Endothelial cell (in vitro differentiated cells): ENCODE measurements at places on chromosomes 7 and 10.

GRCh38 chr10:80523773-80524172 is 13.9 kb upstream of the SH2D4B start:
- DNase-seq, result no peak

- no peak for DNase-seq
Measured at GRCh38 chr10:97667463-97667862, 19.6 kb downstream of the AVPI1 start.

DNA sequence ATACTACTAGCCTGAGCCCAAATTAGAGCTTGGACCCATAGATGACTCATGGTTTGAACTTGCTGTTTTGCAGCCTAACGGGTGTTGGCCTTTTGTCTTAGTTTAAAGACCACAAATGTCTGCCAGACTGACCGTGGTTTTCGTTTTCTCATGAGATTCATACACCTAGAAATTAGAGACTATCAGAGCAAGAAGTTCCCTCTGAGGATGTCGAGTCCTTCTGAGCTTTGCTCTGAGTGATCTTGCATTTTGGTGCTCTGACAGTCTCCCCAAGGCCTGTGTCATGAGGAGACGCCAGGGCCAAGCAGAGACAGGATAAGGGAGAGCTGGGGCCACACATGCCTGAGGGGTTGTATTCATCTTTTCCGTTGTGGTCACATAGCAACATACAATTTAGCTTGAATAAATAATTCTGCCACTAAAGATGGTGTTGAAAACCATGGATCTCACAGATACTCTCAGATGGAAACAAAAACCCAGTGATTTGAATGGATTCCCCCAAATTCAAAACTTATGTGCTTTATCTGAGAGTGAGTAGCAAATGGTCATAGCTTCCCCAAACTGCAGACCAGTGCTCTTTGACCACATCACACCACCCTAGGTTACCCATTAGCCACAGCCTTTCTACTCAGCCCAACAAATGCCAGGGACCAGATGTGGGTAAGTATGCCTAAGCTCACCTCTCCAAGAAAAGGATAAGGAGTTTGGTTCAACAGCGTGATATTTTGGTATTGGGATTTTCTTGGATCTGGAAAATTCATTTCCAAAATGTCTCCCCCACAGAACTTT is 762.0 kb upstream of the IGFBP3 start:
- DNase-seq, result no peak

- DNase-seq, result no peak
Measured at GRCh38 chr10:112857493-112857892, 92.6 kb upstream of the TCF7L2 start.

GRCh38 chr7:102992509-102992937 is 79.7 kb downstream of the LRRC17 start:
- DNase-seq, result no peak

DNA sequence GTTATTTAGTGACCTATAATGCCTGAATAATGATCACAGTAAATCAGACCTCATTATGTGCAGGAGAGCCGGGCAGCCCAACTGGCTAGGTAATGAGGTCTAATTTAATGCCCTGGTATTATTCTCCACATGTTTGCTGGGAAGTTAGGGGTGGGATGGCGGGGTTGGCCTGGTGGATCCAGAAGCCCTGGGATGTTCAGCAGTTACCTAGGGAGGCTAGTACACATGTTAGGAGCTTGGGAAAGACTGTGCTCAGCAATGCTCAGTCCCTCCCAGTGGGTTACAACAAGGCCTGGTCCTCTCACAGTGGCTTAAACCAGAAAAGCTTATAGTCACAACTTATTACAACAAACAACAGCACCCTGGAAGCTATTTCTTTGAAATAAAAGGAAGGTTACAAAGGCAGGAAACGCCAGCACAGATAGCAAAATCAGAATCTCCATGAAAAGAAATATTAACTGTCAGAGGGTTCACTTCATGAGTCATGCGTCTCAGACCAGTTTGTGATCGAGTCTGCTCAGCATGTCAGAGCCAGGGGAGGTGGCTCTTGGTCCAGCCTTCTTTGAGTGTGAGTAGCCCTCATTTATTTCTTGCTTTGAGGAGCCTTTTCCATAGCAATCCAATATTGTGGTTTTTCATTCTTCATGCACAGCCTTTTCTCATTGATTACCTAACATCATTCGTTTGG is 418.6 kb upstream of the NPVF start:
- DNase-seq, result no peak

GRCh38 chr10:9268176-9268575 is 1213.7 kb downstream of the GATA3 start:
- DNase-seq, result no peak

GRCh38 chr7:88279323-88279722 is 27.4 kb downstream of the STEAP4 start:
- no peak for DNase-seq

GRCh38 chr10:75430000-75430763 is 1.2 kb upstream of the LRMDA start:
- DNase-seq, result peak; percentile 66

DNA sequence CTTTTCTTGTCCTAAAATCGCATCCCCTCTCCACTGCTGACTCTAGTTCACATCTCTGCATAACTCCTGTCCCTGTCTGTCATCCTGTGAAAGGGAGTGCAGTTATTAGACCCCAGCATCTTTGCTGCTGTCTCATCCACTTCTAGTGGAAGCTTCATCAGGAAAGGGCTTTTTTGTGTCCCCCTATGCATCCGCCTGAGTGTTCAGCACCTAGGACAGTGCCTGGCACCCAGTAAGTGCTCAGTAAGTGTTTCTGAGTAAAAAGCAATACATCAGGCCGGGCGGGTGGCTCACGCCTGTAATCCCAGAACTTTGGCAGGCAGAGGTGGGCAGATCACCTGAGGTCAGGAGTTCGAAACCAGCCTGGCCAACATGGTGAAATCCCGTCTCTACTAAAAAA is 211.8 kb upstream of the FOXK1 start:
- no peak for DNase-seq

- no peak for DNase-seq
Measured at GRCh38 chr7:122902751-122903495, 16.7 kb upstream of the CADPS2 start.

DNA sequence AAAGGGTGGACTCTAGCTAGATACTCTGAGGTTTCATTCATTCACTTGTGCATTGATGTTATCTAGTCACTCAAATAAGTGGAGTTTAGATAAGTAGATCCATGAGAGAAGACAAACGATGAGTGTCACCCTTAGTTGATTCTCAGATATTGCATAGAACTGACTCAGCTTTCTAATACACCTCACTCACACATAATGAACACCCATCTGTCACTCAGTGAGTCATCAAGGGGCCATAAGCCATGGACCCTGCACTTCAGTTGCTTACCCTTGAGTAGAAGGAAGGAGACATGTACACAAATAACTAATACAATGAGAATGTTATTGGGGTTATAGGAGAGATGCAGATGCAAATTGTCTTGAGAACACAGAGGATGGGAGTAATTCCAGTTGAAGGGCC is 163.8 kb downstream of the SORCS3 start:
- DNase-seq, result no peak

DNA sequence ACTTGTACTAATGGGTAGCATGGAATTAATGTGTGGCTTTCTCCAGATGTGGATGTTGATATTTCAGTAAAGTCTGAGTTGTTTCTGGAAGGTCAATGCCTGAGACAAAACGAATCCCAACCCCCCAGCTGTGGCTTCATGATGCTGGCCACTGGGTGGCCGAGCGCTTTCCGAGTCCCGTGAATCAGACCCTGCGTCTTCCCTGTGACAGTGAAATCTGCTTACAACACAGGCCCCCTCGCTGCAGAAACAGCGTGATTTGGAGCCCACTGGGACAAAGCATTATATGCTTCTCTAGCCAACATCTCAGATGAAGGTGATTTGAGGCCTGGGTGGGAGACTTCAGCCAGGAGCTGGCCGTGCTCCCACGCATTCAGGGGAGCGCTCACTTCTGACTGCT is 124.7 kb downstream of the WDR37 start:
- DNase-seq, result peak; percentile 33

- no peak for DNase-seq
Measured at GRCh38 chr10:100085596-100085995, 3.9 kb upstream of the CPN1 start.

DNA sequence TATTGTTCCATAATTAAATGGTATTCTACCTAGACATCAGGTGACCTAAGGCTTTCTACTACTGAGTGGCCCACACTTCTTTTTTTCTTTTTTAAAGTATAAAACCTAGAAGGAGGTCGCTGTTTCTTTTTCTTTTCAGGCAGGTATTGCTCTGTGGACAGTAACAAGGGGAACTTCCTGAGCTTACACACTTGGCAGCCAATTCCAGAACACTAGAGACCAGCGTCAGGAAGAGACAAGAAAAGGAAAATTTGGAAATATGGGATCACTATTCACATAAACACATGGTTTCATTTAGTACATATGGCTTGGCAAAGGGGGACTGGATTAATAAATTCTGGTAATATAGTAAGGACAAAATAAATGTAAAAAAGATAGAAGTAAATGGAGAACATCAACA is 141.9 kb downstream of the RSU1 start:
- DNase-seq, result no peak

- no peak for DNase-seq
Measured at GRCh38 chr7:14521183-14521582, 381.4 kb downstream of the DGKB start.

DNA sequence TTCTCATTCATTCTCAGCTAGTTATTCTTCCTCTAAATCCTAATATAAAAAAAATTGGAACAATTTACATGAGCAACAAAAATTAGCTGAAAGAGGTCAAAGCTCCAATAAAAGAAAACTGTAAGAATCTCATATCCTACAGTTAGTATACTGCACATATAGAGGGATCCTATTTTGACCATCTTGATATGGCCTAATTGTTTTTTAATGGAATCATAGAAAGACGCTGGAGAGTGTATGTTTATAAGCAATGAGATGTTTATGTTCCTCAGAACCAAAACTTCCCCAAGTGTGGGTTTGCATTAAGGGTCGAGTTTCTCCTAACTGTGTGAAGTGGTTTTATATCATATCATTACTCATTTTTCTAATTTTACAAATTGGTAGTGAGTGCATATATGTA is 102.5 kb downstream of the VIM start:
- DNase-seq, result no peak

DNA sequence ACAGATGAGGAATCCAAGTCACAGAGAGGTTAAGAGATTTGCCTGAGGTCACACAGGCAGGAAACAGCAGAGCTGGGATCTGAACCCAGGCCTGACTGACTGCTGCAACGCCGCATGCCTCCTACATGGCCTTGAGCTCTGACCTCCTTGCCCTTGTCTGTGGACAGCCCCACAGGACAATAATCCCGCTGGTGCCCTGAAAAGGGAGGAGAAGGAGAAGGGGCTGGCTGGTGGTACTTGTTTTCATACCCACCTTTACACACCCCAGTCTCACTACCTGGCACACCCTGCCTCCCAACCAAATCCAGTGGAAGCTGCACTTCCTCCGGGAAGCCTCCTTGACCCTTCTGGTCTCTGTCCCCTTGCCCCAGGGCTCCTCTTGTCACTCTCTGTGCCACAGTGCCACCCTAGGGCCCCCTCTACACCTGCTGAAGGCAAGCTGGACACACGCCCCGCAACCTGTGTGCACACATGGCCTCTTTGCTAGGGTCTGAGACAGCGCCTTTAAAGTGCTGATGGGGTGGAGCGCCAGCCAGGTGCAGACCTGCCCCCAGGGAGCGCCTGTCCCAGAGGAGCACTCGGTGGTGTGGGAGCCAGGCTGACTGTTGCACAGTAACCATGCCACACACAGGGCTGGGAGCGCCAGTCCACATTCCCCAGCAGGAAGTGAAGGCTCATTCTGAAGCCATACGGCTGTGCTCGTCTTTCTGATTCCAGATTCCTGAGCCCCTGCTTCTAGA is 38.6 kb downstream of the ZCCHC24 start:
- DNase-seq, result no peak

DNA sequence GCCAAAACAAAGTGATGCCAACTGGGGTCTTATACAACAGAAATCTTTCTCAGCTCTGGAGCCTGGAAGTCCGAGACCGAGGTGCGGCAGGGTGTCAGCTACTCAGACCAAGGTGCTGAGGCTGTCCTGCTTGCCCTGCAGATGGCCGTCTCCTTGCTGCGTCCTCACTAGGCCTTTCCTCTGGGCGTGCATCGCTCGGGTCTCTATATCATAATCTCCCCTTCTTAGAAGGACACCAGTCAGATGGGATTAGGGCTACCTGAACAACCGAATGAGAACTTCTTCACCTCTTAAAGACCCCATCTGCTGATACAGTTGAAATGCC is 244.7 kb downstream of the EBF3 start:
- no peak for DNase-seq

DNA sequence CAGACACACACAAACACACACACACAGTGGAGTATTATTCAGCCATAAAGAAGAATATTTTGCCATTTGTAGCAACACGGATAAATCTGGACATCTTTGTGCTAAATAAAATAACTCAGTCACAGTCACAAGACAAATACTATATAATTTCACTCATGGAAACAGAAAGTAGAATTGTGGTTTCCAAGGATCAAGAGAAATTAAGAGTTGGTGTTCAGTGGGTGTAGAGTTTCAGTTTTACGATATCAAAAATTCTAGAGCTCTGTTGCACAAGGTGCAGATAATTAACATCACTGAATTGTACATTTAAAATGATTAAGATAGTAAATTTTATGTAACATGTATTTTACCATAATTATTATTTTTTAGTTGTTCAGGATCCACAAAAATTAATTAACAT is 1235.0 kb downstream of the XPNPEP1 start:
- no peak for DNase-seq

GRCh38 chr10:126432507-126432906 is 44.2 kb upstream of the ADAM12 start:
- DNase-seq, result no peak

GRCh38 chr7:37376386-37376785 is 72.3 kb downstream of the ELMO1 start:
- DNase-seq, result no peak

DNA sequence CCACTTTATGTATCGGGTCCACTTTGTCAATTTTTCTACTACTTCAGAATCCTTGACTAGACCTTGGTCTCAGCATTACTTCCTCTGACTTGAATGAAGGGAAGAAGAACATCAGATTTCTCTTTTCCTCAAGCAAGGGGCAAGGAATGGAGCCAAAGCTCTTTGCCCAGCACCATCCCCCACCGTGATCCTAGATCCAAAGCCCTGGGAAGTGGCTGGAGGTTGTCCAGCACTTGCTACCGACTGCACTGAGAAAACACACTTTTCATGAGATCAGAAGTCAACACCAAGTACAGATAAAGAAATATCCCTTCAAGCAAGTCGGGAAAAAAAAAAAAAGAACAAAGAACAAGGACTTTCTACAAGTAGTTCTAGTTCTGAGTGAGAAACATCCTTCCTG is 102.1 kb upstream of the DDC start:
- no peak for DNase-seq

- DNase-seq, result no peak
Measured at GRCh38 chr10:125494651-125495239, 188.2 kb downstream of the TEX36 start.

GRCh38 chr10:133125901-133126300 is 34.1 kb upstream of the KNDC1 start:
- no peak for DNase-seq

GRCh38 chr7:35467456-35467978 is 213.6 kb upstream of the TBX20 start:
- DNase-seq, result no peak

DNA sequence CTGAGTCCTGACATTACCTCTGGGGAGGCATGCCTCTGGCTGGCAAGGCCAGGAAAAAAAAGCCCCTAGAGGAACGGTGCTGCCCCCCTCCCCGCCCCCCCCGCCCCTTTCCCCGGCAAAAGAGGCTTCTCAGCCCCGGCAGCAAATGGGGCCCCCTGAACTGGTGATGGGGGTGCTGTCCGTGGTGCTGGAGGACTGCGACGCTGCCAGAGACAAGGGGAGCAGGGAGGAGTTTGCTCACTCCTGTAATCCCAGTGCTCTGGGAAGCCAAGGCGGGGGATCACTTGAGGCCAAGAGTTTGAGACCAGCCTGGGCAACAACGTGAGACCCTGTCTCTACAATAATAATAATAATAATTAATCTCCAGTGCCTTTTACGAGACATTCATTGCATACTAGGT is 23.7 kb downstream of the SRRM3 start:
- peak; percentile 62 for DNase-seq
